ENCODE measurements at places on chromosomes 3 and 15.

GRCh38 chr3:133812872-133813271 lies 7.3 kb downstream of the SRPRB start:
- DNase-seq, result no peak

DNA sequence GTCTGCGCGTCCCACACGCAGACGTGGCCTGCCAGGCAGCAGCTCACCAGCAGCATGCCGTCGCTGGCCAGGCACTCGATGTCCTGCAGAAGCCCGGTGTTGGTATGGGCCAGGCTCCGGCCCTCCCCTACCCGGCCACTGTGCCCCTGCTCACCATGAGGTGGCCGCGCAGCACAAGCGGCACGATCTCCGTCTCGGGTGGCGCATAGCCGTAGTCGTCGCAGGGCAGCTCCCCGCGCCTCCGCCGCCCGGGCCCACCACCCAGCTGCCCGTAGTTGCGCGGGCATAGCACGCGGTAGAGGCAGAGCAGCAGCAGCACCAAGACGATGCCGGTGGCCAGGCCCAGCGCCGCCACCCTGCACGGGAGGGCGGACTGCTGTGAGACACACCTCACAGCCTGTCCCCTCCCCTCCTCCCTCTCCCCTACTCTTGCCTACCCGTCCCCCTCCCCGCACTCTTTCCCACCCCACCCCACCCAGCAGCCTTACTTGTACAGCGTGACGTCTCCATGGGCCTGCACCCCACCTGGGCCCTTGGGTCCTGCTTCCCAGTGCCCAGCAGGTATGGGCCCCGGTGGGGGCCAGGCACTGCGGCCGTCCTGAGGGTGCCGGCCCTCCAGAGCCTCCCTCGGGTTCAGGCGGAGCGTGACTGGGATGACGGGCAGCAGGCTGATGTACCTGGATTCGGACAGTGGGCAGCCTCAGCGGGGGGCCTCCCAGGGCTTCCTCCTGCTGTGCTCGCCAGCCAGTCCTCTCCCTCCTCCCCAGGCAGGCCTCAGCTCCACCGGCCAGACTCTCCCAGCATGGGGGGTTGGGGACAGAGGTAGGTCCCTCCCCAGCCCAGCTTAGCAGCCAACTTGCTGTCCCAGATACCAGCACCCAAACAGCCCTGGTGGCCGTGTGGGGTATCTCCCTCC lies 37.6 kb downstream of the PTPN23 start:
- no peak for DNase-seq

DNA sequence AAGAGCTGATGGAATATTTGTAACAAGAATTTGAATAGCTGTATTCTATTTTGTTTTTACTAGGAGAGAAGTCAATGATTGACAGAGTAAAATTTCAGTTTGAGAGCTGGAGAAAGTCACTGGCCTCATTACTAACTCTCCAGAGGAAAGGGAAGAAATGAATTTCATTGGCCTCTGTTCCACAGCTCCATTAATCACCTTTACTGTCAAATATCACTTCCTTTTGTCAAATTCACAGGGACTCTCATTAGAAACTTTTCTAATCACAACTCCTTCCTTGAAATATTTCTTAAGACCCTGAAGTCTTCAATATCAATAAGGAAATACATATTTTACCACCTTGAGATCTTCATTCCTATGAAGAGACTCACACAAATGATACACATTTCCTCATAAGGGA lies 379.9 kb upstream of the RASGRP1 start:
- no peak for DNase-seq

DNA sequence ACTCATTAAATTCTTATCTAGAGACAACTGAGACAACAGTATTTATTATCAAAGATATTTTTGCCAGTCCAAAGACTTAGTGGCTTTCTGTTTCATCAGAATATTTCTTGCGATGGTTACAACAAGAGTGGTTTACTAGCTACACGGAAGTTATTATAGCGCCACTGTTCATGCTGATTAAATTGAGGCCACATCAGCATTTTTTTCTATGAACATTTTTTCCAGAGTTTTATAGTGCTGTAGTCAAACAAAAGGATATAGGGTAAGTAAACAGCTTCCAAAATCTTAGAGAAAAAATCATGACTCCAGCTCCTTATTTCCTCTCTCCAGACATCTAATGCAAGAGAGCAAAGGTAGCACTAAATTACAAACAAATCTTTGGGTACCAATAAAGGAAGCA lies 1264.4 kb downstream of the ZPLD1 start:
- no peak for DNase-seq

- DNase-seq, result no peak
These were observed 87.9 kb downstream of the WDR72 start for GRCh38 chr15:53671545-53671944.

GRCh38 chr3:89932882-89933281 lies 825.5 kb downstream of the EPHA3 start:
- DNase-seq, result no peak

GRCh38 chr3:49668414-49668797 lies 5.7 kb upstream of the APEH start:
- DNase-seq, result no peak

- DNase-seq, result no peak
These were observed 36.4 kb upstream of the PARL start for GRCh38 chr3:183921096-183921495.

DNA sequence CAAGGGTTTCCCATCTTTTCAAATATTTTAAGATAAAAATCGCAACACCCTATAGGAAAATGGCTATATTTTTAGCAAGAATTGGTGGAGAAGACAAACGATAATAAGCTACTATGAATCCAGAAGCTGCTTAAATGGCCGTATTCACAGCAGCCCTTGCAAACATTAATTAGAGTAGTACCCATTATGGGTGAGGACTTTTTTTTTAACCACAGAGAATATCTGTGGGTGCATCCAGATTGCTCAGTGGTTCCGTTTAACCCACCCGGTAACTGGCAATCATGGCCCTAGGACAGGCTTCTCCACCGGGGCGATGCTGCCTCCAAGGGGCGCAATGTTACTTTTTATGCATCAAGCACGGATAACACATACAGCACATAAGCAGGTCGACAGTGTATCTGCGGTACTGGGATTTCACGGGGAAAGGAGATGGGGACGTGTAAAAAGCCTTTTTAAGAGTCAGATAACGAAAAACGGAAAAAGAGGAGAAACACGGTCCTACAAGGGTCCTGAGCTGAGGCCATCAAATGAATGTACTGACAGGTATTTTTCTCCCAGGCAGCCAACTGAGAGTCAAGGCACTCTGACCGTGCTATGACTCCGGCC lies 968 bp upstream of the TMEM266 start:
- no peak for DNase-seq

DNA sequence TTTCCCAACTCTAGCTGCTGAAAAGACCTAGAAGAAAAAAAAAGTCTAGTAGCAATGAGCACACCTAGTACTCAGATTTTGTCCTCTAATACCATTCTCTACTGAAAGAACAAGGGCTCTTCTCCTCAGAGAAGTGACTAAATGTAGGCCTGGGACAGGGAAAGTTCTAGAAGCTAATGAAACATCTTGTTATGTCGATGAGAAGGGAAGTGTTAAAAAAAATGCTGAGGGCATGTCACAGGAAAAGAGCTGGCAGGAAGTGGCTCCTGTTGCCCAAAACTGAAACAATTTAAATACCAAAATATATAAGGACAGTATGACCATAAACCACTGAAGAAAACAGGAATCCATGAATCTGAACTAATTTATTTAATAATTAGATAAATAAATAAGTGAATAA lies 581.4 kb upstream of the TBL1XR1 start:
- no peak for DNase-seq

GRCh38 chr15:25793354-25794050 lies 69.6 kb downstream of the ATP10A start:
- no peak for DNase-seq

GRCh38 chr15:52728899-52729298 lies 49.7 kb upstream of the ATOSA start:
- no peak for DNase-seq

GRCh38 chr3:103937094-103937493 lies 1429.6 kb upstream of the ALCAM start:
- no peak for DNase-seq

- no peak for DNase-seq
These were observed 149.4 kb downstream of the VGLL4 start for GRCh38 chr3:11494131-11494916.

- no peak for DNase-seq
These were observed 144.6 kb downstream of the VPS13C start for GRCh38 chr15:61915640-61916039.

- peak; percentile 12 for DNase-seq
These were observed 1.3 kb upstream of the USP3 start for GRCh38 chr15:63502843-63503738.

- DNase-seq, result no peak
These were observed 71.1 kb upstream of the RAP2B start for GRCh38 chr3:153090973-153091372.

DNA sequence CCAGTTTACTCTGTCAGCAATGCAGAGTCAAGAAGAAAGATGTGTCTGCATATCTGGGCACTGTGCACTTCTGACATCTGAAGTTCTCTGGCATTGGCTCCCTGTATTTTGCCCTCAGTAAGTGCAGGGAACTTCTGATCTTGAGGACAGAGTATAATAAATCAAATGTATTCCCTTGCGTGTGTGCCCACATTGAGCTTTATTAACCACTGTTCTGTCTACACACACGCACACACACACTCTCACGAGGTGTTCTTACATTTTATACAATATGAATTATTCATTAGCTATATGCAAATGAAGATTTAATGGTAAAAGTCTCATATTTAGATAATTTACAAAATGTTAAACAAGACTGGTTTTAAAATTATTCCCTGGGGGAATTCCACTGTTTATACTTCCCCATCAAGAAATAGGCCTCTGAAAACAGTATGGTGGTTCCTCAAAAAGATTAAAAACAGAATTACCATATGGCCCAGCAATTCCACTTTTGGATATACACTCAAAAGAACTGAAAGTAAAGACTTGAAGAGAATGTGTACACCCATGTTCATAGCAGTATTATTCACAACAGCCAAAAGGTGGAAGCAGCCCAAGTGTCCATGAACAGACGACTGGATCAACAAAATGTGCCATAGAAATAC lies 24.6 kb upstream of the ANPEP start:
- DNase-seq, result no peak

GRCh38 chr3:181690769-181691168 lies 21.0 kb upstream of the SOX2 start:
- DNase-seq, result no peak

DNA sequence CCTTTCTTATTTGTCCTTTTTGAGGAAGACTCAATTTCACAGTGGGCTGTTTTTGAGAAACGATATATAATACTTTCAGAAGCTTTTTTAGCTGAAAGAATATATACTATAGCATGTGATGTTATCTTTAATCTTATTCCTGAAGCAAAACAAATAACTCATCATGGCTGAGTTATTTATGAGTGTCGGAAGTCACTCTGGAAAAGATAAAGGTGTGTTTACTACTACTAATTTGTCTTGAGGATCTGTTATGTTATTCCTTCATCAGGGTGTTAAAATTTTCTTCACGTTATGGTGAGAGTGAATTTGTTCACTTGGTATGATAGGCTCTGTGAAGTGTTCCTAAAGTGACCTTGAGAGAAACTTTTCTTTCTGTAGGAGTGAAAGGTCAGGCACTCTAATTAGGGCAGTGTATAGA lies 4.7 kb downstream of the TCF12 start:
- DNase-seq, result no peak

DNA sequence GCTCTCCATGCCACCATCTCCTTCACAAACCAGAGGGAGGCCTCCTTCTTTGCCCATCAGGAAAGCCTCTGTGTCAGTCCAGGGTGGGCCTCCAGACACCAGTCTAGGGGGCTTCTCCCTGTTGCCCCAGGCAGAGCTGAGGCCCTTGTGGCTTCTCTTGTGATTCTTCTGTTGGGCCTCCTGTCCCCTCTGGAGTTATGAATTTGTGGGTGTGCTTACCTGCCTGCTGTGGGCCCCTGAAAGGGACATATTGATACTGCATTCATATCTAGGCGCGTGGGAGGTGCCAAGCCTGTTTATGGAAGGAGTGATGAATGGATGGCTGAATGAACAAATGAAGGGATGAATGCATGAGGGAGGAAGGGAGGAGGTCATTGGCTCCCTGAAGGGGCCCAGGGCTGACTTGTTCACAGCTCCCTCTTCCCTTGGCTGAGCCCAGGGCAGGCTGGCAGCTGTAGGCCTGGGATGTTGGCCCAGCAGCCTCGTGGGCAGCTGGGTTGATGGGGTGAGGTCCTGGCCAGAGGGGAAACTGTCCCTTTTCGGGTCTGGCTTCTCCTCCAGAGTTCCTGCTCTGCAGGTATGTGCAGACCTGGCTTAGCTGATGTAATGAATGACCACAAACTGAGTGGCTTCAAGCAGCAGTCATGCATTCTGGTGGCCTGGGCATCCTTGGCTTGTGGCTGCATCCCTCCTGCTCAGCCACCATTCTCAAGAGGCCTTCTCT lies 195.4 kb downstream of the GOLGA6L6 start:
- DNase-seq, result no peak

DNA sequence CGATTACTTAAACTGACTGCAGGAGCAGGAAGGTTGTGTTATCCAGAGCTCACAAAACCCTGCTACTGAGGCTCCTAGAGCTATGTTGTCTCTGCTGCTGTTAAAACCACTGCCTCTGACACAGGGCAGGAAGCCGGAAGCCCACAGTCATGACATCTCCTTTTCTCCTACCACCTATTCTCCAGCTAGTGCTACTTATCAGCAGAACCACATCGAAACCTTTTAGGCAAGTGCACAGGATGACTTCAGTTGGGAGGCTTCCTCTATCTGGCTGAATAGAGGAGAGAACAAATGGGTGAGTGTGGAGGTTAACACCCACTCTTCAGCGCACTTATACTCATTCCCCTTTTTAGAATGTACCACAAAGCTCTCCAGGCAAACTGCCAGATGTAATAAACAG lies 638.0 kb downstream of the OTOL1 start:
- DNase-seq, result no peak

DNA sequence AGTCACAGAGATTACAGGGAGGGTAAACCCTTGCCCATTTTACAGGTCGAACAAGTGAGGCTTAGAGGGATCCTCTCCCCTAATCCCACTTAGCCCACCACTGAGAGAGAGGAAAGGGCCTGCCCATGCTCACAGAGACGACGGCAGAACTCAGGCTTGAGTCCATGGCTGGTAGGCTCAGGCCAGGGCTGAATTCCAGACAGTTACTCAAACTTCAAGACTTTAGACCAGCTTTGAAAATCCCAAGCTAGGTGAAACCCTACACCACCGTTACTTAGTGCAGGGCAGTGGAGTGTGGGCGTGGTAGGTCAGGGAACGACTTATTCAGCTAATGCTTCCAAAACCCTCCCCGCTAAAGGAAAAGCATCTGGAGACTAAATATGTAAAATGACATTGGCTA lies 16.4 kb downstream of the GRIP2 start:
- no peak for DNase-seq

DNA sequence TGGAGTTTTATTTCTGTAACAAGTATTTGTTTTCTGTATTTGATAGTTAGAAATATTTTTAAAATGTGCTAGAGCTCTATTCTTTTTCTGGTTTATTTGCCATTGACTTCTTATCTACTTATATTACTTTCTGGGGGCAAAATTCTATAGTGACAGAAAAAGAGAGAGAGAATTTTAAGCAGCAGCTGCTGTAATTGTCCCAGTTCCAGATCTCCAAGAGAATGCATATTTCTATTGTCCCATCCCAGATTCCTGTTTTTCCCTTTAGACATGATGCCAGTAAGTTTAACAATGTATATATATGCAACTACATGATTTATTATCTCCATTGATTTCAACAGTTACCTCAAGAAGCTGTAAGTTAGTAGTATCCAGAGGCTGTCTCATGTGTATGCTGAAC lies 541.7 kb upstream of the ZNF385D start:
- DNase-seq, result no peak
